ENCODE measurements at places on chromosomes 1 and 21.

GRCh38 chr1:55876276-55877060, 661.3 kb upstream of the USP24 start:
- DNase-seq: no peak

- DNase-seq: no peak
These were observed 86.2 kb upstream of the ZBTB18 start for GRCh38 chr1:243964915-243965314.

DNA sequence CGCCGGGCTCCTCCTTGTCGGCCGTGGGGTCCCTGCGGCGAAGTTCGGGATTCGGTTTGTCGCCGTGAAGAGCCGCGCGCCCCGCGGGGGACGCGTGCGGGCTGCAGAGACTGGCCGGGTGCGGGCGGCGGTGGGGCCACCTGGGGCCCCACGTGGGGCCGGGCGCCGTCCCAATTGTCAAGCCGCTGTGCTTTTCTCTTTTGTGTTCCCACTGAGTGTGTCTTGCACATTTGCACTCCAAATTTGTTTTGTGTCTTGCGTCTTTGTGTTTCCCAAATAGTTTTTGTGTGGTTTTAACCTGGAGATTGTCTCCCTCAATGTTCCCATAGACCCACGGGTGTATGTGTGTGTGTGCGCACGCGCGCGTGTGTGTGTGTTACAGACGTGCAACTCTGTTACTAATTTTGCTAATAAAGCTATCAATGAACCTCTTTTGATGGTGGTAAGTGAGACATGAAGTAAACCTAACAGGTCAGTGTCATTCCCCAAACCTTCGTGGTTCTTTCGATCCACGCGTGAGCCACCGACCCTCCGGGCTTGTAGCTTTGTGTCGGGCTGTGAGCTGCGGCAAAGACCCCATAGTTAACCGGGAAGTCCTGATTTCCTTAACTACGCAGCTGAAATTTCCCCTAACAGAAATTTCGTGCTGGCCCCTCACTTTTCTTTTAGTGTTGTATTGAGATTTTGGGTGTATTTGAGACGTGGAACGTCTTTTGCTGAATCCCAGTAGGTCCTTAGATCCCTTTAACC, 708 bp downstream of the PRDM2 start:
- DNase-seq: no peak

DNA sequence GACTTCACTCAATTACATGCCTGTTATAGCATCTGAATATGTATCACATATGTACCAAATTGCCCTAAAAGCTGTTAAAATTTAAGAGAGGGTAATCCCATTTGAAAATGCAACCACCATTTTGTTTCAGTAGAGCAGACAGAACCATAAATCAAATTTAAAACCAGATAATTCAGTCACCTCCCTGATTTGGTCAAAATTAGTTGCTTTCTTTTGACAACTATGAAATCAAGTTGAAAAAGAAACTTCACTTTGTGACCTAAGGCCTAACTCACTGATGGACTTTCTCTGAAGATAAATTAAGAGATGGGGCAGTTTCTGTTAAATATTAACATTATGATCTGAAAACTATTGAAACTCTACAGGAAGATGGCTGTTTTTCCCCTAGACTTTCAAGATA, 6.7 kb downstream of the GORAB start:
- DNase-seq: no peak

DNA sequence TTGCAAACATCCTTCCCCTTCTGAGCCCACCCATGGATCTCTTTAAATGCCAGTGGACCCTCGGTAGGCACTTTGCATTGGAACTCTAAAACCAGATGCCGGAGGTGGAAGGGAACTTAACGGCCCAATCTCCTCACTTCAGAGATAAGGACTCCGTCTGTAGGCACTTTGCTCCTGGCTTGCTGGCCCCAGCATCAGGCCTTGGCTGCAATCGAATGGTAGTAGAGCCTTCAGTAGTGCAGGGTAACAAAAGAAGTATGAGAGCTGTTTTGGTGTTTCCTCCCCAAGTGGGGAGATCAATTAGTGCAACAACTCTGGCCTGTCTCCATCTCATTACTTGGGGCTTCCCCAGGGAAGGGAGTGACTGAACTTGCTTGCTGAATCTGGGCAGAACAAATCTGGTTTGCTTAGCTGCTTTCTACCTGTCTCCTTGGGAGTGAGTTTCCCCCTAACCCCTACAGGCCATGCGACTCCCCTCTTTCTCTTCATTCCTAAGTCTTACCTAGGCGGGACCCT, 70.8 kb downstream of the TENT5C start:
- DNase-seq: no peak

GRCh38 chr1:179327196-179327595, 33.6 kb downstream of the SOAT1 start:
- DNase-seq: no peak

DNA sequence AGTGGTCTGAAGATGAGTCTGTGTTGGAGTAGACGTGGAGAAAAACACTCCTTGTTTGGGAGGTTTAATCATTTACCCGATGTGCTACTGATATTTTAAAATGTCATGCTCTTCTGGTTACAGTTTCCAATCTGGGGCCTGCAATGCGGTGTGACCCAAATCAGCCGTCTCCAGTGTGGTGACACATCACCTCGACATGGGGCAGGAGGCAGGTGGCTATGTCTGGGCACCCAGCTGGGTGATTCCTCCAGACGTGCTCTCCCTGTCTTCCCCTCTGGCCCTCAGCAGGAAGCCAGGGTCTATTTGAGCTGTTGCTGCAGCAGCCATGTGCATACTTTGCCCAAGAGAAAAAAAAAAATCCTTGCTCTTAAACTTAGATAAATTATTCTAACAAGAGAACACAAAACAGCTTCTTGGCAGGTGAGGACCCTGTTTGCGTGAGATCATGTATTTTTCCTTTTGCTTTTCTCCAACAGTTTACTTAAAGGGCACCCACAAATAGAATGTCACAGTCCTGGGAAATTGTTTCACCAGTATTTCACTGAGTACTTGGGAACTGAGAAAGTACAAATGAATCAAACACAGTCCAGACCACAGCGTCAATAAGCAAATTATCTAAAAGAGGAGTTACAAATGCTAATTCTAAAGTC, 38.9 kb upstream of the MAP10 start:
- no peak for DNase-seq

DNA sequence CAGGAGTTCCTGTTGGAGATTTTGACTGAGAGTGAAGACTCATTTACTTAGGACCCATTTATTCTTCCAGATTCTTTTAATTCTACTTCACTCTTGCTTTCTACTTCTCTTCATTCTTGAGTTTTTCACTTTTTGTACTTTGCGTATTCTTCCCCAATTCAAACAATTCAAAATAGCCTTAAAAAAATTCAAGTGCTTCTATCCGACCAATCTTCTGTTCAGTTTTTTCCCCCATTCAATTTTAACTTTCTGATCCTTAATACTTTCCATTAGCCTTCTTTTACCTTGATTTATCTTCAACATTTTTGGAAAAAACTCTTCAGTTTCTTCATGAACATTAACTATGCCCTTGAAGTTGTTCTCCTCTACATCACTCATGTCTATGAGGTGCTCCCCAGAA, 21.1 kb downstream of the ZFYVE9 start:
- DNase-seq: no peak

GRCh38 chr1:243269461-243269801, 13.6 kb downstream of the SDCCAG8 start:
- DNase-seq: no peak

DNA sequence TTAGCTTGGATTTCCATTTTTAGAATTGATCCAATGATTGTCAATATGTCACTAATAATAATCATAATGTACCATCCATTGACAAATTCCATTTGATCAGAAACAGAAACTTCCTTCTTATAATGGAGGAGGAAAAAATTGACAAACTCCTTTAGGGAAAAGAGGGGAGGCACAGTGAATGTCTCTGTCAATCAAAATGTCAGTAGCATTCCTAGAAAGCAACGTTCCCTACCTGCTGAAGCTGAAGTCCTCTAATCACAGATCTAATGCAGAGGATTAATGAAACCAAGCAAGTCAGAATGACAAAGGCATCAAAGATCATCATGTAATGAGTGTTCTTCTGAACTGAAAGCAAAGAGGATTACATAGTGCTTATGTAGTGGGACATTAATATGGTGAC, 22.4 kb downstream of the MCOLN3 start:
- no peak for DNase-seq

GRCh38 chr1:118360817-118361216, 175.8 kb upstream of the SPAG17 start:
- DNase-seq: no peak

- no peak for DNase-seq
These were observed 25.5 kb upstream of the RBBP5 start for GRCh38 chr1:205147191-205147835.

DNA sequence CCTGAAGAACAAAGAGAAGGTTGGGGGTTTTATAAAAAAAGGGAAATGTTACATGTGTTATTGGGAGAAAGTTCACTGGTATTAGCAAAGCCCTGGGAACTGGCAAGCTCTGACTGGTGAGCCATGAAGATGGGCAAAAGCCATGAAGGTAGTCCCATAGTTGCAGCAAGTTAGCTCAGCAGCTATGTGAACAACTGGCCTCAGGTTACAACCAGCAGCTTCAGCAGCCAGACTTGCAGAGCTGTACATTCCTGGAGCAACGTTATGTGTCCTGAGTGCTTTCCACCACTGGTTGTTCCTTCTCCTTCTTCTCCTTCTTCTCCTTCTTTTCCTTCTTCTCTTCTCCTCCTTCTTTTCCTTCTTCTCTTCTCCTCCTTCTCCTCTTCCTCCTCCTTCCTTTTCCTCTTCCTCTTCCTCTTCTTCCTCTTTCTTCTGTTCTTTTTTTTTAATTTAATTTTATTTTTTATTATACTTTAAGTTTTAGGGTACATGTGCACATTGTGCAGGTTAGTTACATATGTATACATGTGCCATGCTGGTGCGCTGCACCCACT, 56.1 kb upstream of the TLR5 start:
- no peak for DNase-seq

DNA sequence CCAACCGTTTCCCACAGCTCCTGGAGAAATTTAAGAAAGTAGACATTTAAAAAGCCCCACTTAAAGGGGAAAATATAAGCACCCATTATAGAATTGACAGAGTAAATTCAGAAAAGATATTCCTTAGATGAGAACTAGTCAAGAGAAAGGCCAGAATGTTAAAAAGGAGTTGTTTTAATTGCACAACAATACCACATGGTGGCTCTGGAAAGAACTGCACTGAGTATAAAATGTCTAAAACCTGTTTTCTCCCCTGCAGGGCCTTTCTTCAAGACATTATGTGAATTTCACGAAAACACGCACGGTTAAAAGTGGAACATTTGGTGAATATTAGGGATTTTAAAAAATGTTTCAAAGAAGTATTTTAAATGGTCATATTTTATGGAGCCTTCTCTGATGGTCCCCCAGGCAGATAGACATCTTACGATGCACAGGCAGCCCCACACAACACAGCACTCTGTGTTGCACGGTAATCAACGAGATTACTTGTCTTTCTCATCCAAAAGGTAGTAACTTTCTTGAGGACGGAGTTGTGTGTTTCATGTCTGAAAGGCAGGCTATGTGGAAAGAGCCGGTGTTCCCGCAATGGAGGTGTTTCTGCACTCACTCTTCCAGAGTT, 101.9 kb downstream of the PRRX1 start:
- DNase-seq: no peak

DNA sequence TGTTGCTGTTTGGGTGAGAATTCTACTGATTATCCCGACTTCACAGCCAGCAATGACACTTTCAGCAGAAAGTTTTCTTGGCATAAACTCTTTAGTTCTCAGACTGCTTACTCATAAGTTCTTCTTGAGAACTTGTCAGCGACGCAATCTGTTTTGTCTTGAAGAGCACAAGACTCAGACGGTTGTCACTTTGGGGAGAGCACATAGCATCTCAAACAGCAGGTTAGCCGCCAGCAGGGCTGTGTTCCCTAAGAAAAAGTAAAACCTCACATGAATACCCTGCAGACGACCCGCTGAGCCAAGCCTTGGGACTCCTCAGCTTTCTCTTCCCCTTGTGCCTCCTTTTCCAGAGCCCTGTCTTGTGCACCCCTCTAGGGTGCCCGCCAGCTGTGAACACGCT, 11.4 kb downstream of the AGMAT start:
- no peak for DNase-seq

DNA sequence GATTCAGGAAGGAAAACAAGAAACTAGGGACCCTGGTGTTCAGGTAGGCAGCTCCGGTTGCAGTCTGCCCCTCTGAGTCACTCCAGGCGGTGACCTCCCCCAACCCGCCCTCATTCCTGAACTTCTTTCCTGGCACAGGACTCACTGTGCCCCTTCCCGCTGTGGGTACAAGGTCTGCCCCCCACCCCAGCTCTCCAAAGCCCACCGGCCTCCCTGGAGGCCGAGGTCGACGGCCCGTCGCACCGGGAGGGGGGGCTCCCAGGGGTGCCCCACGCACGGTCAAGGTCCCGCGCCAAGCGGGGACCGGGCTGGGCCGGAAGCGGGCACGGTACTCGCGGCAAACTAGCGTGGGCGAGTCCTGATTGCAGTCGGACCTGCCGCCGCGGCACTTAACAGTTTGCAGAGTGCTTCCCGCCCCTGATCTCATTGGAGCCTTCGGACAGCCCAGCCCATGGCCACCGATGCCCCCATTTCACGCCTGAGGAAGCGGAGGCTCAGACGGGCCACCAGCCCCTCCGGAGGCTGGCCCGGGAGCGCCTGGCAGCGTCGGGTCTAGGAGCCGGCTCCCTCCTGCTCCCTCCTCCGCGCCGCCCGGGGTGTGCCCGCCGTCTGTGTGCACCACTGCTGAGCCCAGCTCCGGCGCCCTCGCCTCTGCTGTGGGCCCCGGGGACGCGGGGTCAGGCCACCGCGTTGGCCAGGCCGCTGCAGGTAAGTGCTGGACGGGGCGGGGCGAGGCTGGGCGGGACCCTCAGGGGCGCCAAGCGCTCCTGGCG, at the start of gene GJB3:
TSS of gene GJB3 (plus strand) at position 144 of the 773 bp plus-strand sequence. CDS start 3,549 bp downstream, outside the sequence.
- DNase-seq: no peak

GRCh38 chr1:115133440-115133839, 44.1 kb upstream of the TSPAN2 start:
- no peak for DNase-seq
